ENCODE measurements at places on chromosomes 7 and 10. TPM values are rescaled to one million over a fixed set of nuclear protein-coding genes. Genes with fewer than 3 reads are reported as not detected.

The OGDHL gene
- polyA plus RNA-seq, result not detected

The NOS3 gene
- polyA plus RNA-seq, result 6.6 TPM

The ADAM8 gene
- polyA plus RNA-seq, result 97.8 TPM

The MORN4 gene
- polyA plus RNA-seq, result 1.1 TPM

The LBX1 gene
- not detected for polyA plus RNA-seq

The CCDC3 gene
- polyA plus RNA-seq, result not detected

The CDH23 gene
- 2.0 TPM for polyA plus RNA-seq

The RAMP3 gene
- 0.38 TPM for polyA plus RNA-seq

The DNAJC12 gene
- polyA plus RNA-seq, result 0.22 TPM

The NSUN5 gene
- 47.7 TPM for polyA plus RNA-seq

The FKBP6 gene
- not detected for polyA plus RNA-seq

The NODAL gene
- polyA plus RNA-seq, result not detected

The EPHA1 gene
- 14.4 TPM for polyA plus RNA-seq

The RBM20 gene
- 0.03 TPM for polyA plus RNA-seq

The NEUROG3 gene
- 0.14 TPM for polyA plus RNA-seq

The DPYSL4 gene
- polyA plus RNA-seq, result 0.21 TPM

The CYP3A7 gene
- 0.07 TPM for polyA plus RNA-seq

The TMEM178B gene
- 0.23 TPM for polyA plus RNA-seq

The HOXA2 gene
- not detected for polyA plus RNA-seq

The FRMPD2 gene
- not detected for polyA plus RNA-seq

The NKX6-2 gene
- 0.65 TPM for polyA plus RNA-seq

The SEMA3D gene
- polyA plus RNA-seq, result not detected

The OPALIN gene
- polyA plus RNA-seq, result not detected

The COL1A2 gene
- not detected for polyA plus RNA-seq

The LIPJ gene
- not detected for polyA plus RNA-seq

The MYH16 gene
- polyA plus RNA-seq, result not detected

The RPP38 gene
- 34.6 TPM for polyA plus RNA-seq

The WNT2 gene
- not detected for polyA plus RNA-seq

The NXPH1 gene
- not detected for polyA plus RNA-seq

The AASS gene
- polyA plus RNA-seq, result not detected

The MCM10 gene
- polyA plus RNA-seq, result not detected

The STEAP2 gene
- not detected for polyA plus RNA-seq

The FMC1 gene
- polyA plus RNA-seq, result 66.8 TPM

The ARHGAP22 gene
- not detected for polyA plus RNA-seq

The OLAH gene
- 0.20 TPM for polyA plus RNA-seq

Measured in CD4-positive, alpha-beta memory T cell (primary cell).